ENCODE measurements at places on chromosomes 13 and 19.

DNA sequence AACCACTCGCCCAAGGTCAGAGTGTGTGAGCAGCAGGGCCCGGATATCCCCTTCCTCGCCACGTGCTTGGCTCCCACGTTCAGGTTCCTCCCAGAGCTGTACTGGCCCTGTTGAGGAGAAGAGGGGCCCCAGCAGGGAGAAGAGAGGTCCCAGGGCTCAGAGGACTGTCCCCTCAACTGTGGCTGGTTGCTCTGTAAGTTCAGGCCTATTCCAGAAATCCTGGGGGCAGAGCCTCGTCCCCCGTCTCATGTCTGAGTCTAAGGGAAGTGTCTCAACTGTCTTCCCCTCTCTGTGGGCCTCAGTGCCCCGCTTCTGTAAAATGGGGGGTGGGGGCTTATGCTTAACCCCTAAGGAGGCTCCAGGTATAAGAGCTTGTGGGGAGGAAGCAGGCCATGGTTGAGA lies 3.9 kb downstream of the PPP5C start:
- DNase-seq = no peak

GRCh38 chr13:76473552-76474134 lies 412.6 kb downstream of the KCTD12 start:
- peak; percentile 83 for DNase-seq

DNA sequence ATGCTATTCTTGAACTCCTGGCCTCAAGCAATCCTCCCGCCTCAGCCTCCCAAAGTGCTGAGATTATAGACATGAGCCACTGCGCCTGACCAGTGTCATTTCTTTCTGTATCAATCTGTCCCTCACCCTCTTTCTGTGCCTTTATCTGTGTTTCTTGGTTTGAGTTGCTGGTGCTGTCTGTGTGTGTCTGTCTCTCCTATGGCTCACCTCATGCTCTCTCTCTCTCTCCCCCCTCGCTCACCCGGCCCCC lies 9.9 kb downstream of the IRF2BP1 start:
- DNase-seq = no peak

- DNase-seq = no peak
Measured at GRCh38 chr13:41502031-41502430, 44.7 kb downstream of the RGCC start.

DNA sequence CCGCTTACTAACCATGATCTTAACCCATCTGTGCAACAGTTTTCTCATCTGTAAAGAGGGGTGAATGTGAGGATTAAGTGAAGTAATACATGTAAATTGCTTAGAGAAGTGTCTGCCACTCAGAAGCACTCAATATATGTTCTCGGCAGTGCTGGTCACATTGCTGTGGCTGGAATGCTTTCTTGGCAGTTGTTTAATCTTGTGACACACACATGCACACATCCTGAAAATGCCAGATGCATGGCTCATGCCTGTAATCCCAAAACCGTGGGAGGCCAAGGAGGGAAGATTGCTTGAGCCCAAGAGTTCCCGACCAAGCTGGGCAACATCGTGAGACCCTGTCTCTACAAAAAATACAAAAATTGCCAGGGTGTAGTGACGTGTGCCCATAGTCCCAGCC lies 4.9 kb upstream of the DMKN start:
- peak; percentile 30 for DNase-seq

All from mesendoderm (in vitro differentiated cells).